ENCODE measurements at places on chromosomes 4 and X.

DNA sequence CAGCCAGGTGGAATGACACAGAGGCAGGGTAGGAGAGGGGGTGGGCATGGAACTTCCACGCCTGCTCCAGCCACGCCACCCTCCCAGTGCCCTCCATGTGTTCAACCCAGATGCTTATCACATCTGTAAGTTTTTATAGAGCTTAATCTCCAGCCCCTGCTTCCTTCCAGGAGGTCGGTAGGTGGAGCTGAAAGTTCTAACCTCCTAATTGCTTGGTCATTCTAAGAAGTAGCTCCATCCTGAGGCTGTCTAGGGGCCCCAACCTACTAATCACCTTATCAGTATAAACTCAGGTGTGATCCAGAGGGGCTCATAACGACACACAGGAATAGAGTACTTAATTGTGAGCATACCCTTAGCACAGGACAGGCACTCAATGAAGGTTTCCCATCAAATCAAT lies 18.3 kb downstream of the QDPR start:
- DNase-seq, result no peak

DNA sequence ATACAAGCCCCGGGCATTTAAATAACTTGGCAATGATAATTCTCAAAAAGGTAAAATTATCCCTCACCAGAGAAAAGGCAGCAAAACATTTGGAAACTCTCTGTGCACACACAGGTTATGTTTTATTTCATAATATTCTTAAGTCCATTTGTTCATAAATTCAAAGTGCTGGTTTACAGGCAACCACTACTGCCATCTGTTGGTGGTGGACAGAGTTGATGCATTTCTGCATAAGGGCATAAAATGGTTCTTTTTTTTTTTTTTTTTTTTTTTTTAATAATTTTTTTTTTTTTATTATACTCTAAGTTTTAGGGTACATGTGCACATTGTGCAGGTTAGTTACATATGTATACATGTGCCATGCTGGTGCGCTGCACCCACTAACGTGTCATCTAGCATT lies 31.5 kb upstream of the IL21 start:
- DNase-seq, result peak; percentile 37

- peak; percentile 23 for DNase-seq
Measured at GRCh38 chrX:1903236-1903935, 288.5 kb downstream of the ASMT start.

- no peak for DNase-seq
Measured at GRCh38 chr4:20367446-20367845, 115.7 kb downstream of the SLIT2 start.

DNA sequence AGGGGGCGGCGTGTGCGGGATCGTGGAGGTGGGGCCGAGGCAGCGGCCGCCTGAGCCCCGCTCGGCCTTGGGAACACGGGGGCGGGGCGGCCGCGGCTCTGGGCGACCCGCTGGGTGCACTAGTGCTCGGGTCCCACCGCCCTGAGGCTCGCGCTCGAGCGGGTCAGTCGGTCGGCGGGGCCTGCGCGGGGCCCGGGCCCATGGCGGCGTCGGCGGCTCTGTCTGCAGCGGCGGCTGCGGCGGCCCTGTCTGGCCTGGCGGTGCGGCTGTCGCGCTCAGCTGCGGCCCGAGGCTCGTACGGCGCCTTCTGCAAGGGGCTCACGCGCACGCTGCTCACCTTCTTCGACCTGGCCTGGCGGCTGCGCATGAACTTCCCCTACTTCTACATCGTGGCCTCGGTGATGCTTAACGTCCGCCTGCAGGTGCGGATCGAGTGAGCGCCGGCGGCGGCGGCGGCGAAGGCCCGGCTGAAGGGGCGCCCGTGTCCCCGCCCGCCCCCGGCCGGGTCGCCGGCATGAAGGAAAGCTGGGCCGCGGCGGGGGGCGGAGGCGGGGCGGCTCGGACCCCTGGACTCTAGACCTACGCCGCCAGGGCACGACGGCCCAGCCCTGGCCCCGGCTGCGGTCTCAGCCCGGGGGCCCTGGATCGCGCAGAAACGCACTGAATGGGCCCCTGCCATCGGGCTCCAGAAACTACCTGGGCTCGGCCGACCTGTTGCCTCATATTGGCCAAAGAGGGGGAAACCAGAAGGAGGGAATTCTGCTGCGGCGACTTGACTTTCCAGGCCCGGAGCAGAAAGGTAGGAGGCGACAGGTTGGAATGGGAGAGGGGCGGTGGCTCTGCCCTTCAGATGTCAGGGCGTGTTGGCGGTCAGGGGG lies at the start of gene SMIM10L2A:
TSS of gene SMIM10L2A (plus strand) at position 13 of the 878 bp plus-strand sequence. CDS start at position 201, 188 bp downstream.
- DNase-seq, result no peak

- peak; percentile 5 for DNase-seq
Measured at GRCh38 chr4:17597517-17597916, 16.9 kb upstream of the MED28 start.

DNA sequence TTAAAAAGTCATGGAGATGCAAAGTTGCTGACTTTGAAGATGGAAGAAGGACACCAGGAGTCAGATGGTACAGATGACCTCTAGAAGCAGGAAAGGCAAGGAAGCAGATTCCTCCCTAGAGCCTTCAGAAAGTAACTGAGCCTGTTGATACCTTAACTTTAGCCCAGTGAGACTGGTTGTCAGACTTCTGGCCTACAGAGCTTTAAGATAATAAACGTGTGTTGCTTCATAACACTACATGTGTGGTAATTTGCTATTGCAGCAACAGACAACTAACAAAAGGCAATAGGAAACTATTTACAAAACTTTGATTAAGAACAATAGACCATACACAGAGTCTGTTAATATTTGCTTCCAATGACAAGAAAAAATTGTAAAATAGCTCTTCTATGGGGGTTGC lies 102.0 kb upstream of the USP38 start:
- DNase-seq, result no peak

- peak; percentile 10 for DNase-seq
Measured at GRCh38 chrX:70960730-70961129, 29.8 kb upstream of the SLC7A3 start.

GRCh38 chr4:161841759-161842158 lies 322.0 kb downstream of the FSTL5 start:
- no peak for DNase-seq

GRCh38 chr4:138919094-138919936 lies 96.3 kb upstream of the NOCT start:
- peak; percentile 68 for DNase-seq

DNA sequence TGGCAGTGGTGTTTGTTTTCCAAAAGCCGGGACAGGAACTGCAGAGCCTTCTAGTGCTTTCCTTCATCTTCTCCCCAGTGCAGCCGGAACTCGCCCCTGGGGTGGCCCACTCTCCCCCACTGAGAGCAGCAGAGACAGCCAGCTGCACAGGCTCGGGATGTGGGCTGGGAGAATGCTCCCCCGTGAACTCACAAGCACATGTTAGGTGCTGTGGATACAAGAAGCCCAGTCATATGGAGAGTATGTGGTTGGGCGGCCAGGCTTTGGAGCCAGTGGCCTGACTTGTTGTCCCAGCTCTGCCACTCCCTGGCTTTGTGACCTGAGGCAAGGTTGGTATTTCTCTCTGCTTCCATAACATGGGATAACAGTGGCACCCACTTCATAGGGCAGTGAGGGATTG lies 9.4 kb upstream of the KIAA0232 start:
- no peak for DNase-seq

DNA sequence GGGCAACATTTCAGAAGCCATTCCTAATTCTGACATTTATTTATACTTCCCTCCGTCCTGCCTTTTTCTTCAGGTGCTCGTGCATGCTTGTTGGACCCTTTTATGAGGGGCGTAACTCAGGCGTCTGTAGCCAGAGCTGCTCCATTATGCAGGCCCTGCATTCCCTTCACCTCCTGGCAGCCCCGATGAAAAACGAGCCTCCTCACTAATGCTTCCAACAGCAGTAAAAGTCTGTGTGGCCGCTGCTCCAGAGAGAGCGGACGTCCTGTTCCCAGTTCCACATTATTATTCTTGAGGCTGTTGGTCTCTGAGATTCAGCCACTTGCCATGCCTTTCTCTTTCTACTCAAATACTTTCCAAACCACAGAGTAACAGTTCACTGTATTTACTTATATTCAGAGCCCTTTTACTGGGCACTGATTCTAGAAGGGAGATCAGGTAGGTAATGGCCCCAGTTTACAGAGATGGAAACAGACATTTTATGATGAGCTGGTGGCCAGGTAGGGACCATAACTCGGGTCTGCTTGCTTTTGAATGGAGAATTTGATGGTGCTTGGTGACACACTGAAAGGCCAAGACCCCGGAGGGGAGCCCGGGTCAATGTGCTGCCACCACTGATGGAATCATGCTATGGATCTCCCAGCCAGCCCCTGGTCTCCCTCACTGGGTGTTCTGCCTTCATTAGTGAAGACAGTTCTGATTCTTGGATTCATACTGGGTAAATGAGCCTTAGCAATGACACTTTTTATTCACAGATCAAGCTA lies 101.0 kb downstream of the GATB start:
- DNase-seq, result no peak

DNA sequence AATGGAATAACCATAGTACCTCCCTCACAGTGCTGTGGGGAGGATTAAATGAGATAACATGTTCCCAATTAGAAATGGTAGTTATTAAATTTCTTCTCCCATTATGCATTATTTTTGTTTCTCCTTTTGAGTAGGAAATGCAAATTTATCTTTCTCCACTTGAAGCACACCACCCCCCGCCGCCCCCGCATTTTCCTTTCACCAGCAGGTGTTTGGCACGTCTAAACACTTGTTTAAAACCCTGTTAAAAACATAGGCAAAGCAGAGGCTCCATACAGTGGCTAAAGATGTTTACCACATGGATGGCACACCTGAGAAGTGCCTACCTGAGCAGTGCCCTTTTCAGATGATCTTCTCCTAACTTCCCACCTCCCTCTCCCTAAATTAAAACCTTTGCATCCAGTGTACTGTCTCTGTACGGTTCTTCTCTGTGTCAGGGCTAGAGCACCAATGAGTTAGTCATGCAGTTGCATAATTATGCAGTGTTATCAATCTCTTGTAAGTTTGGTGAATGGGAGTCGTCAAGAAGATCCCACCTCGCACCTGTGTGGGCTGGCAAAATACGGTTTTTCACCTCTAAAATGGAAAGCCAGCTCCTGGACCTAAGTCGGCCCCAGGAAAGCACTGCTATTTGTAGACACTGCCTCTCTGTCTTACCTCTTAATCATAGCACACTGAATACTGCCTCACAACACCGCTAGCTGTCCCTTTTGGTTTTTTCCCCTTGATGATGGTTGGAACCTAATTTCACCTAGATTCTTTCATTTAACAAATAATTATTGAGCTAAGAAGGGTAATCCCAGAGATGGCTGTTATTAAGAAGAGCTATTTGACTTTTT lies 122.0 kb downstream of the CT47B1 start:
- no peak for DNase-seq

DNA sequence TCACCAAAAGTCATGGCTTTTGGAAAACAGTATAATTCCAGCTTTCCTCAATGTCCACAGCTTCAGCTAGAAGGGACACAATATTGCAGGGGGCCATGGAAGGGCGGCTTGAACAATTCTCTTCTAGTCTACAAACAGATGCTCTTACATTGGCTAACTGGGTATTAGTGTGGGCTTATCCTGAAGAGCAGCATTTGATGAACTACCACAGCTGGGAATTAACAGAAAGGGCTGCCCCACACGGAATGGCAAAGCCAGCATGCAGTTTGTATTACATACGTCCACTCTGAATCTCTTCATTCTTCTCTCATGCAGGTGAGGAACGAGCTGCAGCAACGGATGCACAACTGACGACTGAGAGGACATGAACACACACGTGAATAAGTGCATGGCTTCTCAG lies 13.0 kb upstream of the PDCL2 start:
- no peak for DNase-seq

DNA sequence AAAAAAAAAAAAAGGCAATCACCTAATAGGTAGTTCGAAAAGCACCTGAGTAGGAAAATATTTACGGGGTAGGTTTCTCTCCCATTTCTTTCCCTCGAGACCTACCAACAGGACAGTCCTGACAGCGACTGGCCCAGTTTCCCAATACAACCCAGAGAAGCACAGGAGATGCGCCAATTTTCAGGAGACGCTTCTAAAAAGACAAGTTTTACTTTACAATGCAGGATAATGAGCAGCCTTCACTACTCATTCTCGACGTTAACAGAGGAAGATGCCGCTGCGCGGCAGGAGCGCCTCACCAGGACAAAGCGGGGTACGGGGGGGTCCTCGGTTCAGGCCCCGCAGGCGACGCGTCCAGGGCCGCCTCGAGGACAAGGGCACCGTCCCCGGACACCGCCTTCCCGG lies 708 bp downstream of the BCLAF3 start:
- DNase-seq, result peak; percentile 1

- no peak for DNase-seq
Measured at GRCh38 chr4:40224432-40224831, 27.6 kb downstream of the RHOH start.

DNA sequence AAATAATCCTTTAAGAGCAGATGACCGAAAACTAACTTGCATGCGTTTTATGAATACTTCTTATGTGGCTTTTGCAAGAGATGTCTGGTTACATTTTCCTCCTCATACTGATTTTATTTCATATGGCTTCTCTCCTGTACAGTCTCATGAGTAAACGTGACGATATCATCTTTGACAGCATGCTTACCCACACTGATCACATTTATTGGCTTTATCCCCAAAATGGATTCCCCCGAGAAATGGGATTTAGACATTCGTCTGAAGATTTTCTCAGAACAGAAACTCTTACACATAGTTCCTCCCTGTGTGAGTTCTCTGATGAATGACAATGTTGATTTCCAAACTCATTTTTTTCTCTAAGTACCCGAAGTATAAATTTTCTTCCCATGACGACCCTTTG lies 939.7 kb upstream of the LCORL start:
- no peak for DNase-seq

GRCh38 chrX:42195506-42195905 lies 272.2 kb upstream of the CASK start:
- DNase-seq, result no peak

DNA sequence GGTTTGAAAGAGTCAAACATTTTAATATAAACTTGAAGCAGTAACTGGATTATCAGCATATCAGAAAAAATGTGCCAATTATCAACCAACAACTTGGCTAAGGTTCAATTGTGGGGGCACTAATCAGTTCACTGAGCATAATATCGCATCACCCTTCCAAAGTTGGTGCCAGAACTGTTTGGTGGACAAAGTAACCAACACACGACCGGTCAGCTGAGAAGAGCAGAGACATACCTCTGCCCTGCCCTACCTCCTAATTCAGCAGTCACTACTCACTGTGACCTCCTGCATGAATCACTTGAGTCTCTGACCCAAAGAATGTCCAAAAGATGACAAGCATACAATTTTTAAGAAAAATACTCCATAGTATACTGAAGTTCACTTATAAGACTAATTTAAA lies 53.2 kb downstream of the TSPAN5 start:
- no peak for DNase-seq

DNA sequence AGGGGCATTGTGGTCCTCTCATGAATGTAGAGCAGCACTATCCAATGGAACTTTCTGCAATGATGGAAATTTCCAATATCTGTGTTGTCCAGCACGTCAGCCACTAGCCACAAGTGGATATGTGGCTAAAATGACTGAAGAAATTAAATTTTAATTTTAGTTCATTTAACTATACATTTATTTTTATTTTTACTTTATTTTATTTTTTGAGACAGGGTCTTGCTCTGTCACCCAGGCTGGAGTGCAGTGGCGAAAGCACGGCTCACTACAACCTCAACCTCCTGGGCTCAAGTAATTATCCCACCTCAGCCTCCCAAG lies 13.3 kb upstream of the RBBP7 start:
- no peak for DNase-seq

GRCh38 chr4:155676430-155676825 lies 9.8 kb downstream of the GUCY1A1 start:
- DNase-seq, result no peak

GRCh38 chr4:164977243-164978164 lies at the start of gene TRIM61:
Gene TRIM61 (minus strand): TSS chr4:164977657. CDS start chr4:164970002, 7,655 bp downstream.
- DNase-seq, result no peak

- DNase-seq, result no peak
Measured at GRCh38 chrX:49978176-49978575, 55.8 kb downstream of the CLCN5 start.
